ENCODE measurements at places on chromosomes 11 and 22.
A peak's percentile ranks its signal among the peaks of the same experiment; 100 is the strongest.

DNA sequence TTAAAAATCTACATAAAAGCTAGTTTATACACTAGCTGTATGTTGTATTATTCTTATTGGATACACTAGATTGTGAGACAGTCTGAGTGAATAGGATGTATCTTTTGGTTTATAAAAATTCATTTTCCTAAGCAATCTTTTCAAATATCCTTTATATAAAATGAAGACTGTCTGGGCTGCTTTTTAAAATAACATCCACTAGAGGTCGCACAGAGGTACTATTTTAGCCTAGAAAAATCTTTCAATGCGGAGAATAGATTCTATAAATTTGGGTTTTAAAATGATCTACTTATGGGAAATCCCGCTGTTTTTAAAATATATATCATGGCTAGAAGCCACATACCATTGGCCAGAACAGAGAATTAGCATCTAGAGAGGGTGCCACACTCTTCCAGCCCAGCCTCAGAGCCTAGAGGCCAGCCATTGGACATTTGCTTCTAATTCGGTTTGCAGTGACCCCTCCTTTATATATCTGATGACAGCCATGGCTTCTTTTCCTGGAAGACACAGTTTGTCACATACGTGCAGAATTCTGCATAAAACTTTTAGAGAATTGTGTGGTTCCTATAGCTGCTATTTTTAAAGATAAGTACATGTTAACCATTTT, 7.3 kb downstream of the C11orf97 start:
- peak; percentile 10 for DNase-seq

- no peak for DNase-seq
These were observed 227.0 kb downstream of the ADAMTS15 start for GRCh38 chr11:130675371-130675821.

- no peak for DNase-seq
These were observed 269.6 kb downstream of the LRRC4C start for GRCh38 chr11:41189701-41190436.

DNA sequence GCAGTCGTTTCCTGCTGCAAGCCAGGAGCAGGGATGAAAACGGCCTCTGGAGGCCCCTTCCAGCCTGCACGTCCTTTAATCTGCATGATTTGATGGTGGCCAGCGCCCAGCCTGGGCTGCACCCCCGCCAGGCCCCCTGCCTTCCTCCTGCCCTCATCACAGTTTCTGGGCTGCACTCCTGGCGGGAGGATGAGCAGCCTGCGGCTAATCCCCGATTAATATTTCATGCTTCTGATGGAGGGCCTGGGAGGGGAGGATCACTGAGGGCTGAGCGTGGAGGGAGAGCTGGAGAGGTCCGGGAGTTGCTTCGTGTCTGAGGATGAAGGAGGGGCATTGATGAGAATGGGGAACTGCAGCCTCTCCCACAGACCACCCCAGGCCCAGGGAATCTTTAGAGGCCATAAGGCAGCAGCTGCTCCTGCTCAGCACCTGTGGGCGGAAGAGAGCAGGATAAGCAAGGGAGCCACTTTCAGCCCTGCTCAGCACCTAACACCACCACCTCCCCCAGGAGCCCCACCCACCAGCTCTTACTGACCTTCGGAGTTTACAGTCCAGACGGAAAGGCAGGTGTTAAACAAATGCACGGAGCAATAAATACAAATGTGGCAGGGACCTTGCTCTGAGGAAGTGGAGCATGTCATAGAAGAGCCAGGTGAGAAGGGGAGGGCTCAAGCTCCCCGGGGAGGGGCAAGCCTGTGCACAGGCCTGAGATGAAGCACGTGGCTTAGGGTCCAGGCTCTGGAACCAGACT, 135.0 kb upstream of the NECTIN1 start:
- no peak for DNase-seq

DNA sequence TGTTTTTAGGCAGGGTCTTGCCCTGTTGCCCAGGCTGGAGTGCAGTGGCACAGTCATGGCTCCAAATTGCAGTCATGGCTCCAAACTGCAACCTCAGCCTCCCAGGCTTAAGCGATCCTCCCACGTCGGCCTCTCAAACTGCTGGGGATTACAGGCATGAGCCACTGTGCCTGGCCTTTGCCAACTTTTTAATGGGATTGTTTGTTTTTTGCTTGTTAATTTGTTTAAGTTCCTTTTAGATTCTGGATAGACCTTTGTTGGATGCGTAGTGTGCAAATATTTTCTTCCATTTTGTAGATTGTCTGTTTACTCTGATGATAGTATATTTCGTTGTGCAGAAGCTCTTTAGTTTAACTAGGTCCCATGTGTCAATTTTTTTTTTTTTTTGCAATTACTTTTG, 10.0 kb upstream of the SCGB1D1 start:
- no peak for DNase-seq

DNA sequence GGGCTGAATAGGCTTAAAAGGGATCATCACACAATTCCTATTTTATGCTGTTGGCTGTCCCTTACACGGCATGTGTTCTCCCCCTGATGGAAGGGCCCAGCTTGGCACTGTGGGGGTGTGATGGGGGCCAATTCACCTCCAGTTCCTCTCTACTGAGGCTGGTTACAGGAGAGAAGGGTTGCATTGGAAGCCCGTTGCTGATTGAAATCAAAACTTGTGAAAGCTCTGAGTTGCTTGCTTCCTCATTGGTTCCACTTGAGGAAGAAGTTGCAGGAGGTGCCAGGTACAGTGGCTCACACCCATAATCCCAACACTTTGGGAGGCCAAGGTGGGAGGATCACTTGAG, 13.3 kb upstream of the PRG2 start:
- no peak for DNase-seq

All from SJSA1 (cell line).